ENCODE measurements at places on chromosomes 4 and X. TPM values are rescaled to one million over a fixed set of nuclear protein-coding genes. Genes with fewer than 3 reads are reported as not detected.

GRCh38 chr4:7004331-7004730, 38.8 kb upstream of the TADA2B start:
- DNase-seq, result no peak
- H3K4me3 ChIP-seq, result no peak overlapping the region
- H3K27ac ChIP-seq, result no peak overlapping the region
- H3K27me3 ChIP-seq, result no peaks in the 10 kb centered on the region
- peaks cover 31% of the 10 kb centered on the region for H3K36me3 ChIP-seq

- H3K36me3 ChIP-seq, result no peaks in the 10 kb centered on the region
- no peaks in the 10 kb centered on the region for H3K4me1 ChIP-seq
- no peak overlapping the region for H3K4me3 ChIP-seq
Observed at GRCh38 chr4:47597696-47598095, 112.6 kb downstream of the ATP10D start.

- H3K36me3 ChIP-seq, result peaks cover 8% of the 10 kb centered on the region
- H3K4me3 ChIP-seq, result no peak overlapping the region
- no peak for DNase-seq
- H3K4me1 ChIP-seq, result no peaks in the 10 kb centered on the region
Observed at GRCh38 chr4:1366371-1367229, 19.6 kb downstream of the UVSSA start.

DNA sequence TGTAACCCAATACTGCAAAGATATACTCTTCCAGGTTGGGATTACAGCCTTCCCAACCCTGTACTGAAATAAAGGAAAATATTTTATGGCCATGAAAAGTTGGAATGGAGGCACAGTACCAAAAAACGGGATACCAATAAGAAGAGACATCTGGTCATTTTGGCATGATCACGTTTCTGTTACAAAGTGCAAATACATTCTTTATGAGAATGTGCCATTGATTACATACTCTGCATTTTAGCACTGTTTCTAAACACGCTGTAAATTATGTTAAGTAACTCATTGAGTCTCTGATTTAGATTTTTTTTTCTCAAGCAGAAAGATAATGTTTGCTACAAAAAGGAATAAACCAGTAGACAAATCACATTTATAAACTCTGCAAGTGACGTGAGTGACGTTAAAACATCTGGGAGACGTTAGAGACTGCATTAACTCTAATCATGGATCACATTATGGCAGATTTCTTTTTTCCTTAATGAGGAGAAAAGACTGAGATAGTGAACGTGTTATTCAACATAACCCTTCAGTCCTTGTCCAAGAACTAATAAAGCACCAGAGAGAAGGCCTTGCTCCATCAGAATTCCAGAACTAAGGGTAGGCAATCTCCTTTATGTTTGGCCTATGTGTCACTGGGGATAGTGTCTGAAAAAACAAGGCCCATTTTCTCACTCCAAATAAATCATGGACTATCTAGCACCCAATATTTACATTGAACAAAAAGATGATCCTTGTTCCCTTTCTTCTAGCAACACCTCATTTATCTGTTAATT, 31.0 kb downstream of the UNC5C start:
- H3K4me3 ChIP-seq, result no peak overlapping the region
- H3K27me3 ChIP-seq, result no peaks in the 10 kb centered on the region
- H3K36me3 ChIP-seq, result no peaks in the 10 kb centered on the region
- no peak for DNase-seq
- H3K4me1 ChIP-seq, result no peaks in the 10 kb centered on the region

GRCh38 chr4:157291071-157291470, 70.5 kb downstream of the GRIA2 start:
- no peak for DNase-seq
- no peak overlapping the region for H3K27ac ChIP-seq
- no peaks in the 10 kb centered on the region for H3K4me1 ChIP-seq
- no peak overlapping the region for H3K4me3 ChIP-seq
- no peaks in the 10 kb centered on the region for H3K27me3 ChIP-seq

LPAR4 gene
- not detected for polyA plus RNA-seq

GRCh38 chrX:17590892-17591740, 146.2 kb upstream of the SCML1 start:
- H3K27ac ChIP-seq, result no peak overlapping the region
- H3K27me3 ChIP-seq, result no peaks in the 10 kb centered on the region
- H3K4me3 ChIP-seq, result no peak overlapping the region
- no peak for DNase-seq
- H3K36me3 ChIP-seq, result no peaks in the 10 kb centered on the region

RAB40AL gene
- polyA plus RNA-seq, result not detected

SPANXD gene
- not detected for polyA plus RNA-seq

DNA sequence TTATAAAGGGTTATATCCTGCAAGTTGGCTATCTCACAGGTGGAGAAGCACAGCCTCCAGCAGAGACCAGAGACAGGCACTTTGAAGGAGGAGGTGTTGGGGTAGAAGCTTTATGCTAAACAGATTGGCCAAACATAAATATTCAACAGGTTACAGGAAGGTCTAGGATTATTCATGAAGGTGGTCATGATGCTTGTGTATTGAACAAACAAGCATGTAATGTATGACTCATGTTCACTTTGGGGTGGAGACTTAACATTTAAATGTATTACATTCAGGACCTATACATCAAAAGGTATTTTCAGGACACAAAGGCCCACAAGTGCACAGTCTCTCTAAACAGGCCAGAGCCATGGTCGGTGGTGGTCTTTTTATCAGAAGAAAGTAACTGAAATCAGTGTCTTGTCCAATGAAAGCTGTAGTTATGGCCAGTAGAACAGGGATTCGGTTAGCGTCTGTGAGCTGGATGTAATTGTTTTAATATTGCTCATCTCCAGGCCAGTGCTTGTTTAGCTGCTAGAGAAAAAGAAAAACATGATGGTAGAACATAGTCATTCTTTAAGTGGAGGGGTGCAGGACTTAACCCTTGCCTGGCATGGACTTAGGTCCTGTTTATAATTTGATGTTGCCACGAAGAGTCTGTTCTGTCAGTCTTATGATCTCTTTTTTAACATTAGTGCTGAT, 555.2 kb upstream of the PCDH10 start:
- H3K27ac ChIP-seq, result no peak overlapping the region
- no peaks in the 10 kb centered on the region for H3K36me3 ChIP-seq
- H3K4me1 ChIP-seq, result no peaks in the 10 kb centered on the region

DNA sequence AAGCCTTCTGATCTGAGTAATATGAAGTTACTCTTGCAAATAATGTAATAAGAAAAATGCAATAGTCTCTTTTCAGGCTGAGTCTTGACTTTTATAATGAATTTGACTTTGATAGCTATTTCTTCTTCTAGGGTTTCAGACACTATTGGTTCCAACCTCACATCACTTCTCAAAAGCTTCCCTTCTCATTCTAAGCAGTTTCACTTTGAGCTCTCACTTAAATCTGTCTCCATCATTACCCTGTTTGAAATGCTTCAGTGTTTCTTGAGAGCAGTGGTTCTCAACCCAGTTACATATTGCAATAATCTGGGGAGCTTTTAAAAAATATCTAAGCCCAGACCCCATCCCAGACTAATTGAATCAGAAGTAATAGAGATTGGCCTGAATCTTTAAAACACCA, 40.5 kb upstream of the BMP2K start:
- no peaks in the 10 kb centered on the region for H3K27me3 ChIP-seq
- no peaks in the 10 kb centered on the region for H3K36me3 ChIP-seq
- DNase-seq, result no peak
- peak overlapping the region; percentile 60 for H3K27ac ChIP-seq
- peaks cover 48% of the 10 kb centered on the region for H3K4me1 ChIP-seq

GPM6B gene
- 0.74 TPM for polyA plus RNA-seq

TTC29 gene
- polyA plus RNA-seq, result not detected

TSPYL2 gene
- polyA plus RNA-seq, result 10.9 TPM

DNA sequence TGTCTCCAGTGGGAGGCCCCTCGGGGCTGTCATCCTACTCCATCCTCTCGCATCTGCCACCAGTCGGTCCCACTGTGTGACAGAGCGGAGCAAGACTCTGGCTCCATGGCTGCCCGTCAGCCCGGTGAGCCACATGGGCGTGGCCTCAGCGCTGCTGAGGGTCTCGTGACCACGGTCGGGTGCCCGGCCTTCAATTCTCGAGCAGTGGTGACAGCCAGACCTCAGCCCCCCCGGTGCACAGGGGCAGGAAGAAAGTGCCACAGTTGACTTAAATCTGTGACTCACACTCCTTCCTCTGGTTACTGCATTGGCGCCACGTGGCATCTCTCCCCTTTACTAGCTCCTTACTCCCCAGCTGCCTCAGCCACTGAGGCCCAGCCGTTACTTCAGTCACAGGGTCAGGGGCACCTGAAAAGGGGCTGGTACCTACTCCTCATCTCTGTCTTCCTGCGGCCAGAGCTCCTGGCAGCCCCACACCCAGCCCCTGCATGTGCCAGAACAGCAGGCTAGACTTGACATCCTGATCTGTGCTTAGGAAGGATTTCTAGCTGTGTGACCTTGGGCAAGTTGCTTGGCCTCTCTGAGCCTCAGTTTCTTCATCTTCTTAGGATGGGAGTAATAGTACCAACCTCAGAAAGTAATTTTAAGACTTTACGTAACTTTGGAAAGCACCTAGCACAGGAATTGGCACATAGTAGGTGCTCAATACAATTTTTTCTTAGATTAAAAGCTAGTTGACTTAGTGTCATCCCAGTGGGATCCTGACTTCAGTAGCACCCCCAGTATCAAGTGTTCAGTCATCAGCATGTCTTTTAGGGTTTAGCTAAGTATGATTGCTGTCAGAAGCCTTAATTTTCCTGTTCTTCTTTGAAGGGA, 66.1 kb downstream of the TNIP2 start:
- peaks cover 65% of the 10 kb centered on the region for H3K4me1 ChIP-seq
- H3K4me3 ChIP-seq, result peak overlapping the region; percentile 83
- peaks cover 16% of the 10 kb centered on the region for H3K36me3 ChIP-seq
- H3K27ac ChIP-seq, result peak overlapping the region; percentile 82
- H3K27me3 ChIP-seq, result no peaks in the 10 kb centered on the region

GRCh38 chr4:70709611-70710205, 12.1 kb upstream of the RUFY3 start:
- no peaks in the 10 kb centered on the region for H3K36me3 ChIP-seq
- no peaks in the 10 kb centered on the region for H3K27me3 ChIP-seq
- peaks cover 50% of the 10 kb centered on the region for H3K4me1 ChIP-seq
- DNase-seq, result no peak

- H3K36me3 ChIP-seq, result no peaks in the 10 kb centered on the region
- peaks cover 29% of the 10 kb centered on the region for H3K27me3 ChIP-seq
- H3K4me3 ChIP-seq, result no peak overlapping the region
- H3K4me1 ChIP-seq, result no peaks in the 10 kb centered on the region
- no peak for DNase-seq
Observed at GRCh38 chr4:148453833-148454232, 11.6 kb upstream of the NR3C2 start.

DNA sequence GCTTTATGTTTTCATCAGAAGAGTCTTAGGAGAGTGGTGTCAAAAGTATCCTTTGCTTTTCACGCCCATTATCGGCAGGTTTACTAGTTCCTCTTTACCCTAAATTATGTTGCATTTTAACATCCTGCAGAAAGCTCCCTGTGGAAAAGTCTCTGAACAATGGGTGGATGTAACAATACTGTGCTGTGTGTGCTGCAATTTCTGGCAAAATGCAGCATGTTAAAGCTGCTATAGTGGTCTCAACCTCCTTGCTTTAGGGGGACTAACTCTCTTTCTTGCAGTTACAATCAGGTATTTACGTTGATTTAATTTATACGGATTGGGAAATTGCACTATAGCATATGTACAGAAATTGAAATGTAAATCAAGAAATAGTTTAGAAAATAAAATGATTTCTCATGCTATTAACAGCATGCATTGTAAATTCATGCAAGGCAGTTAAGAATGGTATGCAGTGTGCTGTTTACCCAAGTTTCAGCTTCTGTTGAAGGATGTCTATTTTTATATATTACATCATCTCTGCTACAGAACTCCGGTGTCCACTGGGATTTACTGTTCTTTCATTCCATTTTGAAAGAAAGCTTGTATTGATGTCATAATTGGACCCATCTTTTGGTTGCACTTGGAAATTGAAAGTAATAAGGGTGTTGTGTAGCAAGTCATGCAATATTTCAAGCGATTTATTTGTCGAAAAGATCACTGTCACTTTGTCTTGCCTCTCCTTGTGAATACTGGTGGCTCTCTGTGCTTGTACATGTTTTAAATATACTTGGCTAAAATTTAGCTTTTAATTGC, 145.7 kb downstream of the RAPGEF2 start:
- no peaks in the 10 kb centered on the region for H3K4me1 ChIP-seq
- no peaks in the 10 kb centered on the region for H3K27me3 ChIP-seq
- no peak for DNase-seq
- no peak overlapping the region for H3K27ac ChIP-seq
- H3K4me3 ChIP-seq, result no peak overlapping the region
- H3K36me3 ChIP-seq, result peaks cover 29% of the 10 kb centered on the region

GPR34 gene
- polyA plus RNA-seq, result 0.39 TPM

DNA sequence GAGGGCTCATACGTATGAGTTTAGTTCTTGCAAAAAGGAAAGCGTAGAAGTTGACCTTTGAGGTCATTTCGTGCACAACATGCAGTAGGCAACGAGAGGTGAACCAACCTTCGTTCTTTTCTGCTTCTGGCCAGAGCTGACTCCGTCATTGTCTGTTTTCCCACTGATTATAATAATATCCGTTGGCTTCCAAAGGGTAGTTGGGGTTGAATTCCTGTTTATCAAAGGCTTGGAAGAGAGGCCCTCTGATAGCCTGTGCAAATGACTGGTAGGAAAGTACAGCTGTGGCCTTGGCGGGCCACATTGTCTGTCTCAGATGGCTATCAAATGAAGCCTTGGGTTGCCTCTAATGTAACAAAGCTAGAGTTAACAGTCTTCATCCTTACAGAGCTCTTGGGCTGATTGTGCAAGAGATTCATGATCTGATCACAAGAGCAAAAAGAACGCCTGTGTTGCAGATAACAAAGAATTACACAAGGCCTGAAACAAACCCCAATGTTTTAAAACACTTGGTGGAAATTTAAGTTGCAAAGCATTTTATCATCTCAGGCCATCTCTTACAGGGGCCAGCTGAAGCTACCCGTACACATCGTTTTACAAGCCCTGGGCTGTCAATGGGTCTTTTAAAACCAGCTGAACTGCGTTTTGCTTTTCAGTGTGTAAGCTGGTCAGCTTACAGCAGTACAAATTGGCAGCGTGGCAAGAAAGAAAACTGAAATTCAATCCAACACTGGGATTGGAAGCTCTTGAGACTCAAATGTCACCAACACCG, 46.1 kb upstream of the FAM9C start:
- H3K4me3 ChIP-seq, result peak overlapping the region; percentile 60
- H3K4me1 ChIP-seq, result peaks cover 44% of the 10 kb centered on the region
- H3K36me3 ChIP-seq, result no peaks in the 10 kb centered on the region
- peak overlapping the region; percentile 94 for H3K27ac ChIP-seq
- no peak for DNase-seq

GRCh38 chr4:62051332-62051731, 851.2 kb downstream of the ADGRL3 start:
- no peaks in the 10 kb centered on the region for H3K4me1 ChIP-seq
- H3K36me3 ChIP-seq, result no peaks in the 10 kb centered on the region
- no peak overlapping the region for H3K4me3 ChIP-seq
- DNase-seq, result no peak
- H3K27me3 ChIP-seq, result no peaks in the 10 kb centered on the region

Measured in naive B cell (primary cell).